Mesenteric fat pad (tissue), 1 donor: ENCODE measurements at places on chromosomes 3 and 15. TPM values are rescaled to one million over a fixed set of nuclear protein-coding genes. Genes with fewer than 3 reads are reported as not detected.

Gene CD200R1
- total RNA-seq = 3.8 TPM

Gene TMEM44
- 12.4 TPM for total RNA-seq

Gene CAV3
- total RNA-seq = not detected

Gene SERPINI2
- not detected for total RNA-seq

Gene GABRA5
- not detected for total RNA-seq

Gene CYP1A1
- 65.0 TPM for total RNA-seq

Gene HIGD1A
- total RNA-seq = 97.4 TPM

Gene ALDH1L1
- total RNA-seq = 105 TPM

Gene CYP19A1
- total RNA-seq = 8.0 TPM

Gene ESYT3
- total RNA-seq = 0.19 TPM

Gene FHIT
- total RNA-seq = 8.5 TPM

Gene RPL29
- 948 TPM for total RNA-seq

Gene ACKR4
- 4.6 TPM for total RNA-seq

Gene KLHDC8B
- total RNA-seq = 53.5 TPM

Gene TF
- 9.4 TPM for total RNA-seq

Gene LRRC31
- total RNA-seq = not detected

Gene GPR149
- total RNA-seq = not detected

Gene ZIC1
- total RNA-seq = not detected

Gene TYRO3
- total RNA-seq = 63.4 TPM

Gene ECE2
- total RNA-seq = not detected

Gene CCDC13
- total RNA-seq = 1.3 TPM

Gene FBLN2
- 269 TPM for total RNA-seq

Gene MED12L
- 0.48 TPM for total RNA-seq

Gene SLC2A2
- 0.26 TPM for total RNA-seq

Gene RPN1
- 208 TPM for total RNA-seq

Gene EPHA3
- total RNA-seq = 2.8 TPM

Gene ZNF774
- total RNA-seq = 0.84 TPM

Gene CLRN1
- total RNA-seq = not detected

Gene LRRC2
- 2.1 TPM for total RNA-seq

Gene RAD51
- total RNA-seq = 0.32 TPM

Gene IMPG2
- 0.13 TPM for total RNA-seq

Gene ITIH4
- 4.3 TPM for total RNA-seq

Gene SACM1L
- total RNA-seq = 45.1 TPM

Gene PARP15
- 2.9 TPM for total RNA-seq

Gene XPC
- 24.8 TPM for total RNA-seq

Gene ACKR2
- 5.6 TPM for total RNA-seq

Gene POC1A
- 2.8 TPM for total RNA-seq

Gene HRG
- total RNA-seq = not detected

Gene DPPA2
- total RNA-seq = not detected

Gene SLC22A13
- 1.00 TPM for total RNA-seq

Gene BNC1
- 0.42 TPM for total RNA-seq

Gene POU1F1
- not detected for total RNA-seq

Gene FGF12
- 4.5 TPM for total RNA-seq

Gene IQCH
- total RNA-seq = 0.45 TPM

Gene GP5
- total RNA-seq = not detected
